ENCODE measurements at places on chromosomes 3 and 15. TPM values are rescaled to one million over a fixed set of nuclear protein-coding genes. Genes with fewer than 3 reads are reported as not detected.

The MME gene
- 2.5 TPM for total RNA-seq

The FBXW12 gene
- total RNA-seq: not detected

The ZNF148 gene
- 14.1 TPM for total RNA-seq

The CCR9 gene
- total RNA-seq: not detected

- DNase-seq: no peak
- no peak overlapping the region for H3K4me3 ChIP-seq
- H3K4me1 ChIP-seq: no peaks in the 10 kb centered on the region
- peaks cover 22% of the 10 kb centered on the region for H3K36me3 ChIP-seq
Measured at GRCh38 chr15:64344651-64345294, 11.2 kb downstream of the CSNK1G1 start.

DNA sequence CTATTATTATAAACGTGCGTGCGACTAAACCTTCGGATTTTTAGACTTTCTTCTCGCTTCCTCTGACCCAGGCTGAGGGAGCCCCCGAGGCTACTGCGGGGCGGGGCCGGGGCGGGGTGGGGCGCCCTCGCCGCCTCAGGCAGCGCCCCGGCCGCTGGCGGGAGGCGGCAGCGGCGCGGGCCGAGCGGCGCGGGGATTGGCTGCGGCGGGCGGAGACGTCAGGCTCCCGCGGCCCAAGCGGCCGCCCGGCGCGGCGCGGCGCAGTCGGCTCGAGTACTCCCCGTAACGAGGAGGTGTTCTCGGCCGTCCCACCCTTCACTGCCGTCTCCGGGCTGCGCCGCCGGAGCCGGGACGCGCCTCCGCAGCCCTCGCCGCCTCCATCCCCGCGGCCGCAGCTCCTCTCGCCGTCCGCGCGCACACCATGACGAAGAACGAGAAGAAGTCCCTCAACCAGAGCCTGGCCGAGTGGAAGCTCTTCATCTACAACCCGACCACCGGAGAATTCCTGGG, at the start of gene ATP1B3:
ATP1B3 (plus strand) TSS at position 263 of the 510 bp plus-strand sequence; CDS start at position 422, 159 bp downstream.
- H3K4me1 ChIP-seq: peaks cover 18% of the 10 kb centered on the region
- peak within 1 kb of the TSS; percentile 98 for H3K4me3 ChIP-seq
- peaks cover 19% of the 10 kb centered on the region for H3K36me3 ChIP-seq
- peak within 1 kb of the TSS; percentile 88 for H3K27ac ChIP-seq
- no peaks in the 10 kb centered on the region for H3K27me3 ChIP-seq

DNA sequence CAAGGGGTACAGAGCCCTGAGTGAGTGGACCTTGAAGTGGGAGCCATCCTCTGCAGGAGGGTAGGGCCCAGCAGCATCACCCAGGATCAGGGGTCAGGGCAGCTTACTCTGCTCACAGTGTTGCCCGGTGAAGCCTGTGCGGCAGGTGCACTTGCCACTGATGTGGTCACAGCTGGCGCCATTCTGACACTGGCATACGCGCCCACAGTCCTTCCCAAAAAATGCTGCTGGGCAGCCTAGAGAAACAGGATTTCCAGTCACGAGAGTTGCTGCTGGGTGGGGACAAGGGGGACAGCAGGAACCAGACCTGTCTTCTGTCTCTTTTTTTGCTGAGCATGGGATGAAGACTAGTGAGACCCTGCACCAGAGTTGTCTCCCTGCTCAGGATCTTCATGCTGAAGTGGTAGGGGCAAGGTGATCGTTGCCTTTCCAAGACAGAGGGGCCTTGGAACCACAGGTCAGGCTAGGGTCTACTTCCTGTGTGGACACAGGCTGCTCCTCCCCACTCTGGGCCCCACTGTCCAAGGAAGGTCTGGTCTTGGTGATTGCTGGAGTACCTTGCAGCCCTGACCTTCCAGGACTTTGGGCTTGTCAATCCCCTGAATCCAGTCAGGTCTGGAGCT, 46.9 kb downstream of the RAB11A start:
- no peak for DNase-seq
- no peak overlapping the region for H3K4me3 ChIP-seq
- no peaks in the 10 kb centered on the region for H3K27me3 ChIP-seq
- no peaks in the 10 kb centered on the region for H3K4me1 ChIP-seq
- H3K27ac ChIP-seq: no peak overlapping the region

- DNase-seq: no peak
- no peaks in the 10 kb centered on the region for H3K4me1 ChIP-seq
- no peak overlapping the region for H3K4me3 ChIP-seq
Measured at GRCh38 chr15:53875139-53875538, 103.1 kb upstream of the UNC13C start.

DNA sequence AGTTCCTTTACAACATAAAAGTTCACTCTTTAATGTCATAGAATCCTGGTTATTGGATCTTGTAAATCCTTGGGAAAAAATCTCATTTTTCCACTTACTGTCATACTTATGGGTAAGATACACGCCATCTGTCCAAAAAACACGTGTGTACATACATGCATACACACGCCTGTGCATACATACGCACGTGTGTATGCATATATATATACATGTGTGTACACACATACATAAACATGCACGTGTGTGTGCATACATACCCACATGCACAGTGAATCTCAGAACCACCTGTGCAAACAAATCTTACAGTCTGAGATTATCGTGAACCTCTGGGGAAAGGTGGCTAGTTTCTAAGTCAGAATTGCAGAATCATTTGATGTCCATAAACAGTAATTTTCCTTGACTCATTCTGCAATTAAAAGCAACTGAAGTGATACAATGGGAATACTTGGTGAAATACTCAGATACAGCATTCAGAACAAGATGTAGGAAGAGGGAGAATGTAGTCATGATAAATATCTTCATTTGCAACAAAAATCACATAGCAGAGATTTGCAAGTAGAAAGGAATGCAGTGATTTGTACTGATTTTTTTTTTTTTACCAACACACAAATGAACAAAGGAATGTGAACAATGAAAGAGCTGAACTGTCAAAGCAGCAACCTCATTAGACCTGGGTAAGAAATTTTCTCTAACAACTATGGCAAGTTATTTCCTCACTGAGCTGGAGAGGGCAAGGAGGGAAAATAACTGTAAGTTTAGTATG, 160.6 kb upstream of the POU1F1 start:
- no peak for DNase-seq
- H3K27ac ChIP-seq: no peak overlapping the region
- no peaks in the 10 kb centered on the region for H3K4me1 ChIP-seq
- H3K36me3 ChIP-seq: no peaks in the 10 kb centered on the region
- no peaks in the 10 kb centered on the region for H3K27me3 ChIP-seq

DNA sequence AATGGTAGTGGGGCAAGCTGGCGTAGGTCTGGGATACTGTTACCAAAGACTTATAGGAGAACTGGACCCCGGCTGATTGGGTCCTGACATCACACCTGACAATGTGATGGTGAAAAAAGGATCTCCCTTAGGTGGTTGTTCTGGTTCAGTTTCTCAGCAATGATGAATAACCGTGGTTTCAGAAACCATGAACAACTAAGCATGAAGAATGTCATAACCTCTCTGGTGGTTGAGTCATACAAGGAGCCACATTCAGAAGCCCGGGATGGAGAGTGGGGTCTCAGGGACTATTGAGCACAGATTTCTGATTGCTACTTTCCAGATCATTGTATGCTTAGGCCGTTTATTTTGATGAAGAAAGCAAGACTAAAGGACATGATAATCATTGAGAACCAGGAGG, 17.4 kb downstream of the GPR160 start:
- no peak overlapping the region for H3K4me3 ChIP-seq
- no peak overlapping the region for H3K27ac ChIP-seq
- DNase-seq: no peak
- H3K27me3 ChIP-seq: no peaks in the 10 kb centered on the region
- no peaks in the 10 kb centered on the region for H3K36me3 ChIP-seq

DNA sequence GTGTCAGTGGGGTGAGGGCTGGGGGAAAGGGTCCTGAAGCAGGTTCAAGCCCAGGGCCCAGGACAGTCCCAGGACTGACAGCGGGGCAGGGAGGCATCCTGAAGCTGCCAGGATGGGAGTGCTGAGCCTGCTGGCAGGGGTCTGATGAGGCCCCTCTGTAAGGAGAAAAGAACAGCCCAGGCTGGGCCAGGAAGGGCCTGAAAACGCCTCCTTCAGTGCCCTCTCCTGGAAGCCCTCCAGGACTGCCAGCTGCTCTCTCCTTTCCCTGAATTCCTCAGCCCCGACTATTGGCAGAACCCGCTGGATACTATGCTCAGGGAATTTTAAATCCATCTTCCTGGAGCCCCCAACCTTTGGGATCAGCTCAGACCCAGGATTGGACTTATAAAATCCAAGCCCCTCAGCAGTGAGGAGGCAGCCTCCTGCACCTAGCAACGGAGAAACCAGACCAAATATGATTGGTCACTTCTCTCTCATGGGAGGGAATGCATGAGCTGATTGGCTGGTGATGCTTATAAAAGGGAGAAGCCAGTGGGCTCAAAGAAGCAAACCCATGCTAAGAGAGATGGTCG, 203.5 kb upstream of the LINGO1 start:
- H3K27ac ChIP-seq: no peak overlapping the region
- H3K4me1 ChIP-seq: no peaks in the 10 kb centered on the region
- peak; percentile 50 for DNase-seq
- H3K36me3 ChIP-seq: no peaks in the 10 kb centered on the region

DNA sequence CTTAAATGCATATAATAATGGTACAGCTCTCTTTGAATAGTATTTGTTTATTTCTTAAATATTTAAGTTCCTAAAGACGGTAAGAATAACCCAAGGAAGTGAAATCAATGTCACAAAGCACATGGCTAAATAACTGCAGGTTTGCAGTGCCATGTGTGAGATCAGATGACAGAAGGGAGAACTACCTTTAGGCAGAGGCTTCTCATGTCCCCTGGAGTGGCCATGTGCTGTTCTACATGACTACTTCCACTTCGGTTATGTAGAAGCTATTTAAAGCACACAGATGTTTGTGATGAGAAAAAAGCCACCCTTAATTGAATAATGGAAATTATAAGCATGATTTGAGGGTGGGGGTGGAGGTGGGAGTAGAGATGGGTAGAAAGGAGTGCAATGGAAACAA, 109.1 kb downstream of the UBE3A start:
- no peaks in the 10 kb centered on the region for H3K36me3 ChIP-seq
- H3K27ac ChIP-seq: no peak overlapping the region
- DNase-seq: no peak
- H3K4me3 ChIP-seq: no peak overlapping the region
- no peaks in the 10 kb centered on the region for H3K27me3 ChIP-seq

- no peaks in the 10 kb centered on the region for H3K4me1 ChIP-seq
- H3K27me3 ChIP-seq: no peaks in the 10 kb centered on the region
- H3K27ac ChIP-seq: no peak overlapping the region
- no peak overlapping the region for H3K4me3 ChIP-seq
- DNase-seq: no peak
- no peaks in the 10 kb centered on the region for H3K36me3 ChIP-seq
Measured at GRCh38 chr3:32113981-32114545, 7.6 kb downstream of the GPD1L start.

DNA sequence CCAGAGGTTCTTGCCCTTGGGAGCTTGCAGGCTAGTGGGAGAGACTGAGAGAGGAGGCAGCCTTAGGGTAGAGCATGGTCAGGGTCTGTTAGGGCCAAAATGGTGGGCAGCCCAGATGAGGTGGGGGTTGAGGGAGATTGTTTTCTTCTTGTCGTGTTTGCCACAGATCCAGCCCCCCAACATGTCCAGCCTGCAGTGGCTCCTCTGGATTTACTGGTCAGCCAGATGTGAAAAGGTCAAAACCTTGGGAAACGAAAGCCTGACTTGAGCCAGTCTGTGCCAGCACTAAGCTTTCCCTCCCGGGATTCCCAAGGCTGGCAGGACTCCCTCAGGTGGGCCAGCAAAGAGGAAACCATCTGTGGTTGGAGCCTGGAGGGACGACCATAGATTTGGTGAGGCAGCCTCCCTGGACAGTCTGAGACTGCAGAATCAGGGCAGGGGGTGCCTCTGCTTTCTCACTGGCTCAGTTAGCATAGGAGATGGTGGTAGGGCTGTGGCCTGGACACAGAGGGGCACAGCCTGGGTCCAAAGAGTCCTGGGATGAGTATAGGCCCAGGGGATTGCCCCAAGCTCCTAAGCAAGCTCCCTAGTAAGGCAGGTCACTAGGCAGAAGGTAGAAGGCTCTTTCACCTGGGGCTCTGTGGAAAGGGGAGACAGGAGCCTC, 51.2 kb upstream of the PRR23C start:
- H3K36me3 ChIP-seq: no peaks in the 10 kb centered on the region
- no peak for DNase-seq
- H3K4me1 ChIP-seq: no peaks in the 10 kb centered on the region
- no peak overlapping the region for H3K4me3 ChIP-seq
- no peak overlapping the region for H3K27ac ChIP-seq

DNA sequence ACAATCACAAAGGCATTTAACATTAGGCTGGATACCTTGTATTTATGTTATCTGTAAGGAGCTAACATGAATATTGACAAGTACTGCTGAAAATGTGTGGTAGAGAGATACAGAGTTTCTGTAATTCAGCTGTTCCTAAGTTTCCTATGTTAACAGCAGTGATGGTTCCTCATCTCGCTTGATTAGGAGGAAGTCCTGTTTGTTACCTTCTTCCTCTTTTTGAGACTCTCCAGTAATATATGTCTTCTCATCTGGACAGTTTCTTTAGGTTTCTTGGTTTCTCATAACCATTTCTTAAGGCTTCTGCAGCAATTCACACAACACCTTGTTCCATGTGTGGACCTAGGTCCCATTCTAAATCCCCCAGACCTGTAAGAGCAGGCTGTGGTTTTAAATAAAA, 11.4 kb upstream of the PEX5L start:
- no peak for DNase-seq
- no peak overlapping the region for H3K4me3 ChIP-seq
- H3K27me3 ChIP-seq: no peaks in the 10 kb centered on the region
- H3K27ac ChIP-seq: no peak overlapping the region
- no peaks in the 10 kb centered on the region for H3K36me3 ChIP-seq
- H3K4me1 ChIP-seq: no peaks in the 10 kb centered on the region

DNA sequence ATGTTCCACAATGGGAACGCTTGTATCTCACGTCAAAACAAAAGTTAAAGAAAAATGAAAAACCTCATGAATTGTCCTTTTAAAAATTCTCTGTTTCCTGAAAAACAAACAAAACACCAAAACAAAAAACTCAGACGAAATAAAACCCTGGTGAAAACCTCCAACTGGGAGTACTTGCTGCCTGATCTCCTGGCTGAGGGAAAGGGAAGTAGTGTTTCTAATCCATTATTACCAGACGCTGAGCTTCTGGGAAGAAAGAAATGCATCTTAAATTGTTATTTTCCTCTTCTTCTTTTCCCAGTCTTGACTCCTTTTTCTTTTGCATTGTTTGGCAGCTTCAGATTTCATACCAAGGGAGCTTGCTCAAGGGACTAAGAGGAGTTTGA, 243.2 kb upstream of the RGMA start:
- no peaks in the 10 kb centered on the region for H3K4me1 ChIP-seq
- no peak for DNase-seq
- peaks cover 21% of the 10 kb centered on the region for H3K27me3 ChIP-seq
- no peak overlapping the region for H3K27ac ChIP-seq

- no peaks in the 10 kb centered on the region for H3K36me3 ChIP-seq
- no peak overlapping the region for H3K4me3 ChIP-seq
- no peaks in the 10 kb centered on the region for H3K4me1 ChIP-seq
Measured at GRCh38 chr3:177725165-177725564, 527.9 kb upstream of the TBL1XR1 start.

DNA sequence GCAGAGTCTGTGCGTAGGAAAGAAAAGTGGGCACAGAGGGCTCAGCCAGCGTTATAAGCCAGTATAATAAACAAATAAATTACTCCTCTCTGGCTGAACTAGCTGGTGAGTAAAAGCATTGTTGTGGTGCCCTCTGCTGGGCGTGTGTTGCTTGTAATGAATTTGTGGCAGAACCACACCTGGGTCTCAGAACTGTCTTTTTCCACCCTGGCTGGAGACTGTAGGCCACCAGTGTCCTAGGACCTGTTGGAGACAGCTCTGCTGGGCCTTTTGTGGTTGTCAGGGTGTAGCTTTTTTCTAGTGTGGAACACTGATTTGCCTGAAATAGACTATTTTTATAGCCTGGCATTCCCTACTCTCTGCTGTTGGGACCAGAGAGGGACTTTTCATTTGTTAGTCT, 130.5 kb upstream of the EIF1B start:
- H3K4me3 ChIP-seq: no peak overlapping the region
- no peaks in the 10 kb centered on the region for H3K4me1 ChIP-seq
- H3K36me3 ChIP-seq: no peaks in the 10 kb centered on the region
- H3K27ac ChIP-seq: no peak overlapping the region
- DNase-seq: peak; percentile 79
